ENCODE measurements at places on chromosomes 2 and 18.

DNA sequence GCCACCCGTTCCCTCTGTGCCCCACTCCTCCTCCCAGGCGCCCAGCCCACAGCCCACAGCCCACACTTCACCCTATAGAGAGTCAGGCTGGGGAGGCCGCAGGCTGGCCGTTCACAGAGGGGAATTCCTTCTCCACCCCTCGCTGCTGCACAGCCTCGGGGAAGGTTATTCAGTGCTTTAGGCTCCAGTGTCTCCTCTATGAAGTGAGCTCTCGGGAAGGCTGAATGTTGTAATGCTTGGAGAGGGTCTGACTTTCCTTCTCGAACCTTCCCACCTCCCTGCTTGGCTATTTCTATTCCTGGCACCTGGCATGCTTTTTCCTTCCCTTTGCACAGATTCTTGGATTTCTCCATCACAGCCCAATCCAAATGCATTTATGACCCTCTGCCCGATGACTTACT, 62.5 kb upstream of the SMAD7 start:
- no peak for DNase-seq

DNA sequence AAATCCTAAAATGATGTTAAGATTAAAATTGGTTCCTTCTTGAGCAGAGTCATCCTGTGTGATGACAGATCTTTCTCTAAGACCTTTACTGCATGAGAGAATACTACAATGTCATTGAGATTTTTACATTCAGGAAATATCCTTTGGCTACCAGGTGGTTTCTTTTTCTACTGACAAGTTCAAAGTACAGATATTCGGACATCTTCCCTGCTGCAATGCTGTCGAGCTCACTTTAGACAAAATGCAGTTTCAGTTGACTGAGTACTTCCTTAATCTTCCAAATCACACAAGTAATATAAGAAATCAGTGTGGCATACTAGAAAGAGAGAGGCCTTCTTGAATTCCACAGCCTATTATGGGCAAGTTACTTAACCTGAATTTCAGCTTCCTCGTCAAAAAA, 207.9 kb upstream of the ACVR2A start:
- no peak for DNase-seq

GRCh38 chr2:169676357-169676756, 17.8 kb downstream of the CFAP210 start:
- DNase-seq, result no peak

GRCh38 chr2:27194538-27195354, 17.1 kb upstream of the ATRAID start:
- no peak for DNase-seq

DNA sequence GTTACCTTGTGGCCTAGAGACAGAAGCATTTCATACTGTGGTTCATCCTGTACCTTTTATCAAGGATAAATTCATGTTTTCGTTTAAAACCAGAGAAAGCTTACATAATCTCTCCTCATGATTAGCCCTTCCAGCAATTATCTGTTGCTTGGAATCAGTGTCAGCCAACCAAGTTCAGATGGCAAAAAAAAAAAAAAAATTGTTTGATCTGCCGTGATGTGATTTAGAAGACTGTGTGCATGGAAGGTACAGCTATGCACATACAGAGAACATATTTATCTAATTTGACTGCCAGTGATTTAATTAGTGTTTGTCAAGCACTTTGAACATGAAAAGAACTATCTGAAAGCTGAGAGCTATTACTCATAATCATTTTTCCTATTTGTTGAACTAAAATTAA, 180.9 kb downstream of the ZEB2 start:
- DNase-seq, result no peak

- no peak for DNase-seq
Measured at GRCh38 chr18:66792466-66792865, 188.6 kb upstream of the CDH19 start.

DNA sequence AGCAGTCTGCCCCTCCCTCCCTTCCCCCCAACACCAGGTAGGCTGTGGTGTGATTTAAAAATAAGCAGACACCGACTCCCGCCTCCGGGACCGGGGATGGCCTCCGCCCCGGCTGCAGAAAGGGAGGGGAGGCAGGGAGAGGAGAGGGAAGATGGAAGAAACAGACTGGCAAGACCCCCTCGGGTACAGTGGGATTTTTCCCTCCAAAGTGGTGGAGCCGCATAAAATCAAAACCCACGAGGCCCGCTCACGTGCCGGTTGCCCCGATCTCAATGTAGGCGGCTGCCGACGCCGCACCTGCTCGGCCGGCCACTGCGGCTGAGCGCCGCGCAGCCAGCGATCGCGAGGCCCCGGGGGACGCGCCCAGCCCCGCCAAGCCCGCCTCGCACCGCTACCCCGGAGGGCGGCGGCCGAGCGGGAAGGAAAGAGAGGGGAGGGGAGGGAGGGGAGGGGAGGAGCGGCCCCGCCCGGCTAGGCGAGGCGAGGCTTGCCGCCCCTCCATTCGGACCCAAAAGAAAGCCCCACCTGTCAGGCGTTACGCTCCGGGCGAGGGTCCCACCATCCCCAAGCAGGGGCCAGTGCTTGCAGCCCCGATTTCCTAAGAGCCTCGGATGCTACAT, 811 bp downstream of the ADD2 start:
- DNase-seq, result no peak

DNA sequence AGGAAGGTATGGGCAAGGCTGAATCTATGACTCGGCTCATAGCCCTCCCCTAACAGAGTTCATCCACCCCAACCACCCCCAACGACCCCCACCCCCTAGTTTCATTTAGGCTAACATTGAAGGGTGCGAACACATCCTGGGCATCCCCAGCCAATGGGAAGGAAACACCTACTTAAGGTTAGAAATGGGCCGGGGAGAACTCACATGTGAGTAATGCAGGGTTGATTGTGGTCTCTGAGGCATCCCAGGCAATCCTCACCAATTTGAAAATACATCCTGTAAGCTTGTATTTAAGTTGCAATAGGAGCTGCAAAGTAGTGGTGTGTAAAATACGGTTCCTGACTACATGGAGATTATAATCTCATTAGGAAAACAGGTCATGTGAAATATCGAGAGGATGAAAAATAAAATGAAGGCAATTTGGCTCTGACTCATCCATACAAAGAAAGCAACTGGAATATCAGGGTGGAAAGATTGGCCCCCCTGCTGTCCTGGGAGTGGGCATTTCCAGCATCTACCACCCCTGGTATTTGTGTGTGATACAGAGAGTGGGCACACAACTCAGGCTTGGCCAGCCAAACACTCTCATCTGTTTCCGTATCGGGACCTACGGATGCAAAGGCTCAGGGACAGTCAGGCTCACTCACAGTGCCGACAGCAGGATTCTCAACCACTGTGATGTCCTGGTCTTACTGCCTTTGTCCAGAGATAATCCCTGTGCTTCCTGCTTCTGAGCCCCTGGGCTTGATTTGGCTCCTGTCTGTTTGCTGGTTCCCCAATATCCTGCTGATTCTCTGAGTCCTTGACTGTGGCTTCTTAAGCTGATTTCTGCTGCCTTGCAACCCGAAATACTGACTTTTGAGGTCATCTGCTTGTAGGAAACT, 90.0 kb upstream of the NCKAP5 start:
- DNase-seq, result no peak

GRCh38 chr2:4678927-4679326, 975.6 kb downstream of the DCDC2C start:
- DNase-seq, result no peak

- DNase-seq, result no peak
Measured at GRCh38 chr2:180819106-180819505, 161.3 kb upstream of the UBE2E3 start.

GRCh38 chr2:53787614-53788289, 908 bp downstream of the ERLEC1 start:
- no peak for DNase-seq

- DNase-seq, result no peak
Measured at GRCh38 chr2:104734937-104735586, 118.9 kb upstream of the POU3F3 start.
